Esophagus squamous epithelium (tissue), 5 donors: ENCODE measurements at places on chromosomes 7 and 10.

DNA sequence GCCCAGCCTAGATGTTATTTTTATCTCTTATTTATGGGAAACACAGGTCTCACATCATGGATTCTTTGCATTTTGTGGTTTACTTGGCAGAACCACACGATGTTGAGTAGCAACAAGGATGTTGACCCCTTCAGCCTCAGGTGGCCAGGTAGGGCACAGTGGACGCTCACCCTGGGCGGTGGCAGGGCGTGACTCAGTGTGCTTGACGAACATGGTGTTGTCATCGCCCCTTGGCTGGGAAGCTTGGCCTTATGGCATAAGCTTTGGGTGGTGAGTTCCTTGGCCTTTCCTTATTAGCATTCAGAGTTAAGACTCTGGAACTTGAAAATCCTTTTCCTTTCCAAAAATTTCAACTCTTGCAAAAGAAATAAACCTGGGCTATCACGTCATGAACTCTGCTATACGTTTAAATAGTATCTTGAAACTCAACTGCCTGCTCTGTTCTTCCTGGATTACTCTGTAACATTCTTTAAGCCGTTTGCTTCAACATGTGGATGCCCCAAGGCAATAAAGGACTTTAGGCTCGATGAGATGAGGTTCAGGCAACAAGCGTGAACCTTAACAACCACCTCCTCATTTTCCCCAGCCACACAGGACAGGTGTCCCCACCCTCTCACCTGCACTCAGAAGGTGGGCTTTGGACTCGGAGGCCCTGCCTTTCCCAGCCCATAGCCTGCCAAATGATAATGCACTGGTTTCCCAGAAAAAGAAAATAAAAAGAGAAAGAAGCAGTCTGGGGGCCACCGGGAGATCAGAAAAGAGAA is 22.5 kb upstream of the ECHDC3 start:
- DNase-seq: no peak

DNA sequence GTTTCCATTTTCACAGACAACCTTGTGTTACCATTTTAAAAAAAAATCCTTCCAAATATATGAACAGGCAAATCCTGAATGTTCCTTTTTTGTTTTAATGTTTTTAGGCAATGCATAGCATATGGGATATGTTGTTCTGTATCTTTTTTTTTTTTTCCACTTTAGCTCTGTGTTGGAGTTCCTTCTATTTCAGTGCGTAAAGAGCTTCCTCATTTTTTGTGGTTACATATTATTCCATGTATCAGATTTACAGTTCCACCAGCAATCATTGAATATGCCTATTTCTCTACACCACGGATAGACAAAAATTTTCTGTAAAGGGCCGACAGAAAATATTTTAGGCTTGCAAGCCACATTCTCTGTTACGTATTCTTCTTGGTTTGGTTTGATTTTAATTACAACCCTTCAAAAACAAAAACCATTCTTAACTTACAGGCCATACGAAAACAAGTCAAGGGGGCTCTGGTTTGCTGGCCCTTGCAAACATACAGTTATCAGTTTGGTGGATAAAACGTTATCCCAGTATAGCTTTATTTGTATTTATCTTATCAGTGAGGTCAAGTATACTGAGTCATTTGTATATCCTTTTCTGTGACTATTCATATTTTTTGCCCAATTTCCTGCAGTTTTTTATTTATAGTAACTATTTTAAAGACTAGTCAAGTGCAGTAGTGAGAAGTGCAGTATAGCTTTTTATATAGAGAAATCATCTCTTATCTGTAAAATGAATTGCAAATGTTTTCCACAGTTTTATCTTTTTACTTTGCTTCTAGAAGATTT is 55.7 kb downstream of the RALA start:
- no peak for DNase-seq

DNA sequence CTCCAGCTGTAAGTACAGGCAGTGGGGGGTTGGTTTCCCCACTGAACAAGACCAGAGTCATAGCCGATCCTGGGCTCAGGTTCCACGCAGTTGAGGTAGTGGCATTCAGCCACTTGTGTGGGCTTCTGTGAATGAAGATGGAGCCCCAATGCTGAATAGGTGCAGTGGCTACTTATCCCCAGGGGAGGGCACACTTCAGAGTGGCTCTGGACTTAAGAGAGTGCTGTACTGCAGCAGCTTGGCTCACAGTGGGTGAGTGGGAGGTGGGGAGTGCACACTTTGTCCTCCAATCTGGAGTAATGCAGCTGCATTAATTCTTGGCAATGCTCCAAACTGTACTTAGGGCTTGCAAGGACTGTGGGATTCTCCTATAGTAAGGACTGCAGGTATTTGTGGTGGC is 81.9 kb downstream of the BUB3 start:
- no peak for DNase-seq

- peak; percentile 83 for DNase-seq
Observed at GRCh38 chr7:23298885-23299769, at the start of gene MALSU1. Gene MALSU1 (plus strand): TSS chr7:23299339. CDS start chr7:23299353, 14 bp downstream.

GRCh38 chr10:76649723-76650127 is 987.9 kb downstream of the KCNMA1 start:
- DNase-seq: no peak

DNA sequence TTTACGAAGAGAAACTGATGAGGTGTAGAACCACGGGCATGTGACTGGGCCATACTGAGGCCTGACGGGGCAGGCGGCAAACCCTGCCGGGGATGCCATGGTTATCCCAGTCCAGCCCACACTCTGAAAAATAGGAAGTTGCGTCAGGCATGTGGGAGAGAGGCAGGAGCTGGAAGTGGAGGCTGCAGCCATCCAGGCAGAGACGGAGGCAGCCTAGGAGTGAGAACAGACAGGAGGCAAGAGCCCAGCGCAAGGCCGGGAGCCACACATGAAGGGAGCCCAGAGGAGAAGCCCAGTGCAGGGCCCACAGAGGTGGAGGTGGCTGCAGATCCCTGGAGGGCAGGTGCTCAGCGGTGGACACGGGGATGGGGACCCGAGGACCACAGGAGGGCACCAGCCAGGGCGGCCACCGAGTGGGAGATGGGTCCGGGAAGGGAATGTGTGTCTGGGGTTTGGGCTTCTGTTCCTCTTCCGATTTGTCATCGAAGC is 175.2 kb upstream of the PPP2R2D start:
- DNase-seq: no peak

DNA sequence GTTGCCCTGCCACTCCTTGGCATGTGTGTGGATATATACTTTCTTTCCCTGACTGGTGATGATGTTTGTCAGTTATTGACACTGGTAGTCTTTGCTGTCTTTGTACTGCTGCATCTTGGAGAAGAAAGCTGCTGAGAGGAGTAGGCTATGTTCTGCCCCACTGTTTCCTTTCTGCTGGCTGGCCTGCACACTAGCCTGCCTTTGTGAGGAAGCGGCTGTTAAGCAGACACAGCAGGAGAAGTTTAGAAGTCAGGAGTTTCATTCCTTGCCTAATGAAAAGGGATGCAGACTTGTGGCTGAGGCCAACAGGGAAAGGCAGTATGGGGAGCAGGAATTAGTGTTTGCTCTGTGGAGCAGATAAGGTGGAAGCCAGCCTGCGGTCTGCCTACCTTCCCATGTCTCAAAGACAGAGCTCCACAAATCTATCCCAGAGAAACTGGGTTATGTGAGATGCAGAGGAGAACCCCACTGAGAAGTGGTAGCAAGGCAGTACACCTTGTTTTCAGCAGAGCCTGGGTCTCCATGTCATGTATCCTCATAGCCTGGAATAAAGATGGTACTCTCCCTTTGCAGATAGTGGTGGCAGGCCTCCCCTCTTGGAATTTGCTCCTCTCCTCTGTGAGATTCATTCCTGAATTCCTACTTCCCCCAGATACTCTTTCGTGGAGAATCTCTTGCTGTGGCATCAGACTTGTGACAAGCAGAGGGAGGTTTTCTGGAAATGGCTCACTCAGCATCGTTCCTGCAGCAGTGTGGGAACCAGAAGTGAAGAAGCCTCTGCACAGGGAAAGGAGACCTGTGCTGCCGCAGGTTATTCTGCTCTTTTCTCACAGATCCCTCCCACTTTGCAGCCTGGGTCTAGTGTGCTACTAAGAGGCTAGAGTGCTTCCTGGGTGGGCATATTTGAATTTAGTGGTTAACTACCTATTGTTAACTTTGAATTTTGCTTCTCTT is 130.2 kb downstream of the LRRC4 start:
- no peak for DNase-seq

DNA sequence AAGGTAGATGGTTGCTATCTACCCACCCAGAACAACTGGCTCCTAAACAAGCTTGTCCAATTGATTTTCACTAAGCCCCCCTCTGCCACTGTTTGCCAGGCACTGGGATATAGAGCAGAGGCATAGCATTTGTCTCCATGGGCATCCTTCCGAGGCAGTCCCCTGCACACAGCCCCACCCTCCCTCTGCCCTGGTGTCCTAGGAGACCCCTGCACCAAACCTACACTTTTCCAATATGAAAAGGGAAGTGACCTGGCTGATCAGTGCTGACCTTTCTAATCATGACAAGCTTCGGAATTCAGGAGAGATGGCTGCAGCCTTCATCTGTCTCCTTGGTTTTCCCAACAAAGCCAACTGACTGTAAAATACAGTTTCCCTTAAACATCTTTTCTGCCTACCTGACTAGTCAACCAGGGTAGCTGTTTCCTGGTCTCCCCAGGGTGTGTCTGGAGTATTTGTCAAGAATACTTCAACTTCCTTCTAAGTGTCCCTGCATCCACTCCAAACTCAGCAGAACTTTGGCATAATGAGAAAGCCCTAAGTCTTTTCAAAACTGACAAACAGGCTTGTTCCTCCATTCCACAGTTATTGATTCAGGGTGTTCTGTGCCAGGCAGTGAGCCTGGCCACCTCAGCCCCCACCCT is 7.6 kb upstream of the SLC18A3 start:
- no peak for DNase-seq

GRCh38 chr10:78808736-78809367 is 259.9 kb upstream of the ZMIZ1 start:
- DNase-seq: no peak

GRCh38 chr7:20784388-20785156 is 2.1 kb downstream of the SP8 start:
- DNase-seq: no peak

DNA sequence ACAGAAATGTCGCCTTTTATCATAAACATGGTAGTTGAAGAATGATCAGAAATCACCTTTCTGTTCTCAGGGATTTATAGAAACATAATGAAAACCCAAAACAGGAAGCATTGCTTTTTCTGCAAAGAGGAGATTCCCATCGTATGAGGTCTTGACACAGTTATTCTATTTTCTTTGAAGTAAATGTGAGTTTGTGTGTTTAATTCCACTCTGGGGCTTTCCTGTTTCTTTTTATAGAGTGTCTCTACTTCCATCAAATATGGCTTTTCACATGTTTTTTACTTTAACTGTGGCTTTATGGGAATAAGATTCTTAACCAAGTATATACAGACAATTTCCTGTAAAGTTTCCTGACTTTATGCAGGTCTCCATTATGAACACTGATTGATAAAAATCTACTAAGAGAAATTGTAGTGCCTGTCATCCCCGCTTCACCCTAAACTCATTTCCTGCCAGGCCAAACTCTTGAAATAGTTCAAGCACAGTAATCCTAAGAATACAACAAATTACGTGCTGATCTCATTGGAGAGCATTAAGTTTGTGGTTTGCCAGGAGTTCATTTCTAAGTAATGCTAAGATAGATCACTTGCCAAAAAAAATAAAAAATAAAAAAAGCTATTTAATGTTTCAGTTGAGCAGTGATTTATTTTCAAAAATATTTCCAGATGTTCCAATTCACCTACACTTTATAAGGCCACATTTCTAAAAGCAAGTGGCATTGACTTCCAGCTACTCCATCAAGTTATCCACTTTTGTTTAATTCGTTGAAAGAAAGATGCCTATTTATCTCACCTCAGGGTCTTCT is 52.2 kb upstream of the SEC61G start:
- no peak for DNase-seq

GRCh38 chr10:120105001-120105400 is 212.5 kb downstream of the SEC23IP start:
- DNase-seq: no peak

DNA sequence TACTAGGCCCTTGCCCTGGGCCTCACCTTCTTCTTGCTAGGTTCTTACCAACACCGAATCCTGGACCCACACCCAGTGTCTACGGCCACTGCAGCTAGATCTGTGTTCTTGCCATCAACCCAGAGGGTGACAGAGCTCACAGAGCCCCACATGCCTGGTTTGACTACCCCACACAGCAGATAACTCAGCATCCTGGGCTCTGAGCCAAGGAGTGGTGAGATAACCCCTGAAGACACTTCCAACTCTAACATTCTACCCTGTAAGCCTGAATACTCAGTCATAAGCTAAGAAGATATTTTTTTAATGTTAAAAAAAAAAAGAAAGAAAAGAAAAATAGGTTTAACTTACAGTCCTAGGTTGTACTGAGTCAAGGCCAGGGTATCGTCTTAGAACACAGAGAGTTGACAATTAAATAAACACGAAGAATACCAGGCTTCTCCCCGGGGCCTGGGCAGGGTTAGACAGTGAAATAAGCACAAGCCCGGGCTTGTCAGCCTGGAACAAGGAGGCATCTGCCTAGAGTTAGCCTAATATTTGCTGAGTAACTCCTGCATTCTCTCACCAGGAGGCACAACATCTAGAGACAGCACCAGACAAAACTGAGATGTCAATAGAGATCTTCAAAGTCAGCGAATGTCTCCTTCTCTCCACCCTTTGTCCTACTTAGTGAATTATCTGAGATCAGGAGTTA is 556.5 kb upstream of the LRRN3 start:
- no peak for DNase-seq
